IMR-90 (cell line): ENCODE measurements at places on chromosomes 12 and 14. TPM values are rescaled to one million over a fixed set of nuclear protein-coding genes. Genes with fewer than 3 reads are reported as not detected.

The SDR9C7 gene
- total RNA-seq, result not detected in 2 replicates

The KERA gene
- total RNA-seq, result not detected in 2 replicates

The POTEG gene
- not detected in 2 replicates for total RNA-seq

The ACOT6 gene
- total RNA-seq, result not detected in 2 replicates

The MON2 gene
- 39.3 and 45.0 TPM in 2 replicates for total RNA-seq

The LMNTD1 gene
- total RNA-seq, result 4.3 and 4.7 TPM in 2 replicates

The TMPRSS12 gene
- total RNA-seq, result not detected in 2 replicates

The USP44 gene
- 33.5 and 40.3 TPM in 2 replicates for total RNA-seq

The COPS7A gene
- 51.4 and 58.8 TPM in 2 replicates for total RNA-seq

The KRT80 gene
- total RNA-seq, result 0.54 and 0.56 TPM in 2 replicates
